Activated gamma-delta T cell (primary cell): ENCODE measurements at places on chromosomes 12 and 14.

- DNase-seq: no peak
Observed at GRCh38 chr12:111185206-111185888, 183.5 kb downstream of the PHETA1 start.

DNA sequence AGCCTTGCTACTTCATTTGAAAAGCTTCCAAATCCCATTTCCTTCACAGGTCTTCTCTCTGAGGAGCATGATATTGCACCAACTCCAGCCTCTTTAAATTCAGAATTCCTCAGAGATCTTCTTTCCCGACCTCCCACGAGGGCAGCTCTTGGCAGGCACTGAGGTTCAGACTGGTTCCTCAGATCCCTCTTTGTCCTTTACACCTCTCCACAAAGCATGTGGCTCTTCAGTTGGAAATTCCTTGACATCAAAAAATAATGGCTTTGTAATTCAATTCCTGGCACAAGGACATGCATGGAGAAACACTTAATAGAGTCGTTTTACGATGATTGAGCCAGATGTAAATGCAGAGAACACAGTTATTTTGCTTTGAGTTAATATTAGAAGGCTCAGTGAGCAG lies 63.2 kb upstream of the TMX1 start:
- no peak for DNase-seq

DNA sequence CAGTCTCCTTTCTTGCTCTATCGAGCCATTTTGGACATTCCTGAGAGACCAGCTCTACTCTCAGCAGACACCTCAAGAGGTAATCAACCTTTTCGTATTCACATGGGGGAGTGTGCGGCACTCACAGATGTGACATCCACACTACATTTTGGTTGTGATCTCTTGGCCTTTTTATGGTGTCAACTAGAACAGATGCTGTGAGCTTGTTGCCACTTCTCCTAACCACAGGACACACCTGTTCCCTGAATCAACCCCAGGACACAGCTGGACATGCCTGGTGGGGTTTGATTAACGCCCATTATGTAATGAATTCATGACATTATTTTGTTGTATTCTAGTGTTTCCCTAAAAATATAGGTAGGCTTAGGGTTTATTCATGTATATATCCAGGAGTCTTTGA lies 1143.6 kb downstream of the TMEM121 start:
- no peak for DNase-seq

DNA sequence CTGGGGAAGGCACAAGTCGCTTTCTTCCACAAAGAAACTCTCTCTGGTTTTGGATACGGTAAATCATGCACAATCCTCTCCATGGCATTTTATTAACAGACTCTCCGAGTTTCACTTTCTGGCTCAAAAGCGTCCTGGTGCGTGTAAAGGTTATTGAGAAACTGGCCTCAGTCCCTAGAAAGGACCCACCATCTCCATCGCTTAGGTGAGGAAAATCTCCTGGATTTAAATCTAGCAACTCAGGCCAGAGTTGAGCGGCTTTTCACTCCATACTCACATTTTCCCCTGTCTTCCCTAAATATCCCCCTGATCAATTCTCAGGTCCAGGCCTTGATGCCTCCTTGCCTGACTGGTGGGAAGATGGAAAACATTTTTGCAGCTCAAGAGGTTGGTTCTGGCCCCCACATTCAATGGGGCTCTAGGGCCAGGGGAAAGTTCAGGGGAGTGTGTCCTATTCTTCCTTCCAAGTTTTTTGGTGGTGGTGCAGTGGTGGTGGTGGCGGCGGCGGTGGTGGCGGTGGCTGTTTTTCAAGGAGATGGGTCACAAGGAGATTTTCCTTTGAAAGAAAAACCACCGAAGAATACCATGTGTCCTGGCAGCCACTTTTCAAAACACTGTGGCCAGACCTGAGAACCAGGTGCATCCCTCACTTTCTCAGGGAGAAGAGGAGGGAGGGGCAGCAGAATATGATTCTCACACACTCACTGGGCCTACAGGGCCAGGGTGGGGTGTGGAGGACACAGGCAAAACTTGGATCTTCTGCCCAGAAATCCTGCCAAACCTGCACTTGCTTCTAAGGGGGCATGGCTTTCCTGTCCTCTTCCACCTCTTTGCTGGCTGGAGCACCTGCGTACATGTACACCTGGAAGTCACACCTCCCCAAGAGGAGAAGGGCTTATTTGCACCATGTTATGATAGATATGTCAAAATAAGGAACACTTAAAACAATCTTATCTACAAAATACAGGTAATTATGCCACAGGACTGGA lies 46.7 kb upstream of the PNMA1 start:
- DNase-seq: no peak
